Activated CD4-positive, alpha-beta T cell treated with anti-CD3 and anti-CD28 coated beads, Interleukin-2, amount 50 U/mL, for 24 hours (primary cell): ENCODE measurements at places on chromosomes 13 and 19.

DNA sequence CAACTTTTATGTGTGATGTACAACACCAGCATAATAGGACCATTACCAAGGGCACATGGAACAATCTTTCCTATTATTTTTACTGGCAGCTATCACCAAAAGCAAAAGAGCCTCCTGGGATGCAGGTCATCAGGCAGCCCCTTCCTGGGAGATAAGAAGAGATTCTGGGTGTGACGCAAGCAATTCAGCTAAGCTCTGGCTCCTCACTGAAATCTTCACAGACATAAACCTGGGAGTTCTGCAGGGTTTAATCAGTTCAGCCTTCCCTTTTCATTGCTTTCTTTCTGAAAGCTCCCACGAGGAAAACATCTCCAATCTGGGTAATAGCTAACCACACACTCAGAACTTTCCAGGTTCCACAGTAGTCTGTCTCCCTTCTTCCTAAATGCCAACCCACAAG lies 341.1 kb downstream of the ENOX1 start:
- DNase-seq: no peak

GRCh38 chr19:37506387-37507166 lies at the start of gene ZNF793:
TSS of gene ZNF793 (plus strand) at chr19:37506939. CDS start at chr19:37523440, 16,501 bp downstream.
- peak; percentile 57 for DNase-seq

DNA sequence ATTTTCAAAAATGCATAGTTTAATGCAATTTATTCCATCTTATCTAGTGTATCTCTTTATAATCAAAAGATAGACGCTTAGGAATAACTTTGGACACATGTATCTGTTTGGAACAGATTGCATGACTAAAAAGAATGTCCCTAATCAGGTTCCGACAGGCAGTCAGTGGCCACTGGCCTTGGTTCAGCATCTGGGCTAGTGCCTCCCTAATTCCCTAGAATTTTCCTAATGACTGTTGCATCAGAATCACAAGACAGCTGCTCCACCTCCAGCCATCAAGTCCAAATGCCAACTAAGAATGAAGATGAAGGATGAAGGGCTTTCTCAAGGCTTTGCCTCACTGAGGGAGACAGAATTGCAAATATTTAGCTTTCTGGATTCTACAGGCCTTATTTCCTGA lies 173.8 kb downstream of the EFNB2 start:
- DNase-seq: no peak

GRCh38 chr13:87661471-87661870 lies 9.7 kb upstream of the SLITRK5 start:
- DNase-seq: no peak

- DNase-seq: no peak
Measured at GRCh38 chr13:110250258-110250891, 56.6 kb downstream of the COL4A1 start.

- no peak for DNase-seq
Measured at GRCh38 chr19:8610936-8611300, 403 bp upstream of the ADAMTS10 start.

DNA sequence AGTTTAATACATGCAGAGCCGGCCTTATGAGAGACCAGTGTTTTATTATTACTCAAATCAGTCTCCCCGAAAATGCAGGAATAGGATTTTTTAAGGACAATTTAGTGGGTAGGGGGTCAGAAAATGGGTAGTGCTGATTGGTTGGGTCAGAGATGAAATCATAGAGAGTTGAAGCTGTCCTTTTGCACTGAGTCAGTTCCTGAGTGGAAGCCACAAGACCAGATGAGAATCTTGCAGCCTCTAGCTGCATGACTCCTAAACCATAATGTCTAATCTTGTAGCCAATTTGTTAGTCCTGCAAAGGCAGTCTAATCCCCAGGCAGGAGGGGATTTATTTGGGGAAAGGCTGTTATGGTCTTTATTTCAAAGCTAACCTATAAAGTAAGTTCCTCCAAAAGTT lies 1163.9 kb downstream of the DIAPH3 start:
- DNase-seq: no peak

- no peak for DNase-seq
Measured at GRCh38 chr13:102761071-102761470, 12.5 kb downstream of the TEX30 start.

DNA sequence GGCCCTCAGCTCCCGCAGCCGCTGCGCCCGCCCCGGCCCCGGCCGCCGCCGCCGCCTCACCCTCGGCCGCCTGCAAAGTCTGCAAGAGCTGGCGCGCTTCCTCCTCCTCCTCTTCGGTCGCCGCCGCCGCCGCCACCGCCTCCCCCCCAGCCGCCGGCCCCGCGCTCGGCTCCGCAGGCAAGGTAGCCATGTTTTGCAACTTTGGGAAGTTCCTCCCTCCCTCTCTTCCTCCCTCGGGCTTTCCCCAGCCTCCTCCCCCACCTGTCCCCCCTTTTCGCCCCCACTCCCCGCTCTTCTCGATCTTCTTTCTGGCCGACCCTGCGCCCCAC lies 433 bp downstream of the SIX5 start:
- DNase-seq: no peak

- no peak for DNase-seq
Measured at GRCh38 chr19:1757468-1758230, 4.3 kb downstream of the ONECUT3 start.

- DNase-seq: no peak
Measured at GRCh38 chr19:17098326-17098725, 22.7 kb downstream of the MYO9B start.

- no peak for DNase-seq
Measured at GRCh38 chr13:66578305-66578704, 651.8 kb downstream of the PCDH9 start.

- no peak for DNase-seq
Measured at GRCh38 chr13:97072297-97072696, 78.0 kb upstream of the OXGR1 start.

- no peak for DNase-seq
Measured at GRCh38 chr13:37613236-37613635, 14.7 kb upstream of the POSTN start.

- peak; percentile 52 for DNase-seq
Measured at GRCh38 chr19:662207-662961, 630 bp downstream of the RNF126 start.

- DNase-seq: no peak
Measured at GRCh38 chr13:110813646-110814624, 100.4 kb downstream of the ING1 start.

DNA sequence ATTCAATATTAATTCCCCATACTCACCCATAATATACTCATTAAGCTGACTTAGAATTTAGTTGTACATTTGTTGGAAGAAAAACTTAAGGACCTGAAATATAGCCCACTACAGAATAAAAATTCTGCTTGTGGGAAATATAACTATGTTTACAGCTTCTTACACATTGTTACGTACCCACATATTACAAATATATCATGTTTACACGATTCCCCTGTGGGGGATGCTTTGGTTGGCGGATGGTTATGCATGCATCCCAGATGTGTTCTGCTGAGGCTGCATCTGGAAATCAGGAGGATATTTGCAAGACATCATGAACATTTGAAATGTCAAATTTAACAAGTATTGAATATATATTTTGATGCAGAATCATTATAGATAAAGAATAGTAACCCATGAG lies 79.5 kb upstream of the KL start:
- no peak for DNase-seq

GRCh38 chr19:6476155-6476895 lies 5.3 kb downstream of the DENND1C start:
- DNase-seq: peak; percentile 47

DNA sequence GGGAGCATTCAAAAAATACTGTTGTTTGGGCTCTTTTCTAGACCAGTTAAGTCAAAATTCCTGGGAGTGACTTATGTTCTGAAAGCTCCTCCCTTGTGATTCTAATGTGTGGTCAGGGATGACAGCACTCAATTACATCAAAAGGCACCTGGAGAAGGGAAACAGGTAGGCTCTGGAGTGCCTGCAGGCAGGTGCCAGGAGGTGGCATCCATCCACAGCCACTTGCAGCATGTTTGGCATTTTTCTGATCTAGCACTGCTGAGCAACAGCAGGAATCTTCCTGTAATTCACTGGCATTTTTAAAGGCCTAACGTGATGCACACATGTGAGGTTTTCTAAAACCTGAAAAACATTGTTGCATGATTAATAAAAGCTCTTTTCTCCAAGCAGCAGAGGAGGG lies 94.6 kb downstream of the CCNA1 start:
- DNase-seq: no peak

DNA sequence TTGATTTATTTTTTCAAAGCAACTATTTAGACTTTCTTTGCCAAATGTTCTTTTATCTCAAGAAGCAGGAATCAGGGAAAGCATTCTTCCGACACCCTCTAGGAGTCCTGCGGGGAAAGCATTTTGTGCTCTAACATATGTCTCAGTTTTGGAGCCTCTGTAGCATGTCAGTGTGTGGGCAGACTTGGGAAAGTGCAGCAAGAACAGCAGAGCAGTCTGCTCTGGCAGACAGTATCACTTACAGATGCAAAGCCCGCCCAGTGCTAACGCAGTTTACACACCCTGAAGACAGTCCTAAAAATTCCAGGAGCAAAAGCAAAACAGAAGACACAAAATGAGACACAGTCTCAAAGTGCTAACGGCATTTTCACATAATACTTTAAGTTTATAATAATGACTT lies 393.5 kb downstream of the KLF12 start:
- no peak for DNase-seq

DNA sequence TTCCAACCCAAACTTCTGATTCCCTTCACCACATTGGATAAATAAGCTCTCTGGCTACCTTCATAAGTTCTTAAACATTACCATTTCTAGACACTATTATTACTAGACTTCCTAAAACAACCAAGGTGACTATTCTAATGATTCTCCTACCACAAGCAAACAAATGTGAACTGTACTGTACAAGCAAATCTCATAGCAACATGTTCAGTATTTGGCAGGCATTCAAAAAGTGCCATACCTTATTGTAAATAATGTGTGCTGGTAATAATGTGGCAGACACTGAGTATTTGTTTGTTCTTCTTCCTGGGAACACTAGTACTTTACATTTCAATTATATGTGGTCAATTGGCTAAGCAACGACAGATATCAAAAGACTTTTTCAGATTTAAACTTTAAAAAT lies 986.0 kb upstream of the SPRY2 start:
- no peak for DNase-seq

DNA sequence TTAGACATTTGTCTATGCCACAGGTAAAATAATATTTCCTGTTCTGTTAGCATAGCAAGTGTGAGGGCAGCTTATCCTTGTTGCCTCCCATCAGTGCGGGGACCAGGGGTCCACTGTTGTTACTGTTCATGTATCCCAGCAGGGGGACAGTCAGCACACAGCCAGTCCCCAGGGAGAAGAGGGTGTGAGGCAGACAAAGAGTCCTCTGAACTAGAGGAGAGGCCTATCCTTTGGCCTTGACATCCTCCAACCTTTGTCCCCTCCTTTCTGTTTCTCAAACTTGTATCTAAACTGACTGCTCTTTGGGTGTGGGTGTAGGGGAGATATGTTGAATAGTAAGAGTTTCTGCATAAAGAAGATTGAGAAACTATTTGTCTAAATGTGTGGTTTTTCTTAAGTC lies 2.9 kb upstream of the GPR18 start:
- no peak for DNase-seq

- DNase-seq: no peak
Measured at GRCh38 chr13:108328848-108329247, 59.3 kb downstream of the TNFSF13B start.

DNA sequence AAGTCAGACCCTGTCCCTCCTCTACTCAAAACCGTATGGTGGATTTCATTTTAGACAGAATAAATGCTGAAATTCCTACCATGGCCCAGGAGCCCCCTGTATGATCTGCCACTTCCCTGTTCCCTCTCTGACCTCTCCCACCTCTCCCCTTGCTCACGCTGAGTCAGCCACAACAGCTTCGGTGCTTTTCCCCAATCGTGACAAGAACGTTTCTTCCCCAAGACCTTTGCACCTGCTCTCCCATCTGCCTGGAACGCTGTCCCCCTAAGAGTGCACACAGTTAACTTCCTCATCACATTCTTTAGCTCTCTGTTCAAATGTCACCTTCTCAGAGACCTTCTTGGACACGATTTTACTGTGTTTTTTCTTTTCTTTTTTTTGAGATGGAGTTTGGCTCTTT lies 2.3 kb downstream of the VRK3 start:
- DNase-seq: no peak

GRCh38 chr19:38839816-38840582 lies 8.4 kb upstream of the ECH1 start:
- DNase-seq: no peak

DNA sequence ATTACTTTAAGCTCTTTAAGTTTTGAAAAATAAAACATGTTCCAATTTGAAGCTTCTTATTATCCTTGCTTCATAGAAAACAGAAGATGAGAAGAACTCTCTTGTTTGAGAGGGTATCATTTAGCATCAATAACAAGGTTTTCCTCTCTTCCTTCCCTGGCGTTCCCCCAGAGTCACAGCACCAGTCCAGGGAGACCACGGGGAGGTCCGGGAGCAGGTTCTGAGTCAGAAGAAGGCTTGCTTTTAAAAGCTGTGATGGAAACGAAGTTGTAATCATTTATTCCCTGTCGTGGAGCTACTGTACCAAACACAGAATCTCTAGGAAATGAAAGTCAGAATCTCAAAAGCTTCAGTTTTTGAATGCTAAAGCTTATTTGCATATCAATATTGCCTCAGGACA lies 174.0 kb upstream of the LSM14A start:
- no peak for DNase-seq

- no peak for DNase-seq
Measured at GRCh38 chr19:10683064-10683426, 18.2 kb upstream of the QTRT1 start.

DNA sequence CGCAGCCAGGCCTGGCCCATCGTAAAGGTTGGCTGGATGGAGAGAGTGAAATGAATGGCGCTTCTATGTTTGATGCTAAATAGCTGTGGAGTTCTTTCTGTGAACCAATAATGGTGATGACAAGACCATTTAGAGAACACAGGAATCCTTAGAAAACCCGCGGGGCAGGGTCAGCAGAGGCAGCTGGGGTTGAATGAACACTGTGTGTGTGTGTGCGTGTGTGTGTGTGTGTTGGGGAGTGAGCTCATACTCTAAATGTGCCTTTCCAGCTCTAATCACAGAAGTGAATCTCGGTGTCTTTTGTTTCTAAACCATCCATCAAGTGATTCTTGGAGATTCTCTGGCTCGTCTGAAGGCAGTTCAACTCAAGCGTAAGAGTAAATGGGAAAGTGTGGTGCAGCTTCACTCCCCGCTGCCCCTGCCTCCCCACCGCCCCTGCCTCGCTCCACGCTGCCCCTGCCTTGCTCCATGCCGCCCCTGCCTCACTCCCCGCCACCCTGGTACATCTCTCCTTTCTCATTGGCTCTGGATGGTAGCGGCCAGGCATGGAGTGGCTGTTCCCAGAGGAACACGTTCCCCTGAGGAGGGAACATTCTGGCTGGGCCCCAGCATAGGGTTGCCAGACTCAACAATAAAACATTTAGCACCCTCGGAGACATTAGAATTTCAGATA lies 21.2 kb downstream of the TMPRSS9 start:
- DNase-seq: no peak

GRCh38 chr13:42645717-42646116 lies 71.8 kb downstream of the TNFSF11 start:
- DNase-seq: no peak

- DNase-seq: no peak
Measured at GRCh38 chr13:24218977-24219376, 58.5 kb downstream of the SPATA13 start.

- no peak for DNase-seq
Measured at GRCh38 chr13:52810526-52810925, 37.9 kb downstream of the PCDH8 start.

- no peak for DNase-seq
Measured at GRCh38 chr13:75364131-75364713, 117.7 kb downstream of the TBC1D4 start.

GRCh38 chr13:38824342-38824741 lies 137.5 kb downstream of the FREM2 start:
- no peak for DNase-seq
